ENCODE measurements at places on chromosomes 11 and 22. TPM values are rescaled to one million over a fixed set of nuclear protein-coding genes. Genes with fewer than 3 reads are reported as not detected.
A peak's percentile ranks its signal among the peaks of the same experiment; 100 is the strongest.

- peak; percentile 18 for DNase-seq
Measured at GRCh38 chr11:71185411-71185810, 67.0 kb downstream of the SHANK2 start.

- no peak for DNase-seq
Measured at GRCh38 chr11:125569915-125570621, 791 bp downstream of the EI24 start.

DNA sequence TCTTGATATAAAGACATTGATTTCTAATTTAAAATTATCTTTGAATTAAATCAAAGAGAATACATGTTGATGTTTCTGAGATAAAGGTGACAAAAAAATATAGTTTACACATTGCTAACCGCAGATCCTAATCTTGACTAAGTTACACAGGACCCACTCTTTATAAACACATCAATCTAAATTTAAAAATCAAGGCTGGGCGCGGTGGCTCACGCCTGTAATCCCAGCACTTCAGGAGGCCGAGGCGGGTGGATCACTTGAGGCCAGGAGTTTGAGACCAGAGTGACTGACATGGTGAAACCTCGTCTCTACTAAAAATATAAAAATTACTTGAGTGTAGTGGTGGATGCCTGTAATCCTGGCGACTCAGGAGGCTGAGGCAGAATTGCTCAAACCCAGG lies 1.9 kb downstream of the ARFGAP3 start:
- no peak for DNase-seq

DNA sequence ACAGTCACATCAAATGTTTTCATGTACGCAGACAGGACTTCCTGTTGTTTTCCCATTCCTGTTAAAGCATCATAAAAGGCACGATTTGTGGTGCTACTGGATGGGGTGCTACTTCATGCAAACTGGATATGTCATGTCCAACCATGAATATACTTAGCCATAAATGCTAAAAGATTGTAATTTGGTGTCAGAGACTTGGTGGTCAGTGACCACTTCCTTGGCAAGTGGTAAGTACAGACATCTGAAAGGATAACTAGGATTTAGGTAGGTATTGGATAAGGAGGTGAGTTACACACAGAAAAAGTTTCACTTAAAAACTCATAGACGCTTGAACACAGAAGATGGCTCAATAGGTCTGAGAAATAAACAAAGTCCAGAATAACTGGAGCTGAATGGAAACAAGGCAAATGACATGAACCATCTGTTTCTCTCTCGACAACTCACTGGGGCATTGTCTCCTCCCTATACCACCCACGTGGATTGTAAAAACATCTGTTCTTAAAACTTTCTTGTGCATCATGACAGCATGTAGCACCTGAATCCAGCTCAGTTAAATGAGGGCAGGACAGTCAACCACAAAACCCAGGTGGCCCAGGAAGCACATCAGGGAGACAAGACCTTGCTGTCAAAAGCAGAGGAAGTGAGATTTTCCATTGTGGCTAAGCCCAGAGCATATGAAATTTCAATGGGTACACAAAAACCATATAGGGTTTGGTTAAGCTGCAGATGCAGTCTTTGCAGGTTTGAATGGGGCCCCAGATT lies 22.1 kb upstream of the IGLL5 start:
- DNase-seq, result no peak

DNA sequence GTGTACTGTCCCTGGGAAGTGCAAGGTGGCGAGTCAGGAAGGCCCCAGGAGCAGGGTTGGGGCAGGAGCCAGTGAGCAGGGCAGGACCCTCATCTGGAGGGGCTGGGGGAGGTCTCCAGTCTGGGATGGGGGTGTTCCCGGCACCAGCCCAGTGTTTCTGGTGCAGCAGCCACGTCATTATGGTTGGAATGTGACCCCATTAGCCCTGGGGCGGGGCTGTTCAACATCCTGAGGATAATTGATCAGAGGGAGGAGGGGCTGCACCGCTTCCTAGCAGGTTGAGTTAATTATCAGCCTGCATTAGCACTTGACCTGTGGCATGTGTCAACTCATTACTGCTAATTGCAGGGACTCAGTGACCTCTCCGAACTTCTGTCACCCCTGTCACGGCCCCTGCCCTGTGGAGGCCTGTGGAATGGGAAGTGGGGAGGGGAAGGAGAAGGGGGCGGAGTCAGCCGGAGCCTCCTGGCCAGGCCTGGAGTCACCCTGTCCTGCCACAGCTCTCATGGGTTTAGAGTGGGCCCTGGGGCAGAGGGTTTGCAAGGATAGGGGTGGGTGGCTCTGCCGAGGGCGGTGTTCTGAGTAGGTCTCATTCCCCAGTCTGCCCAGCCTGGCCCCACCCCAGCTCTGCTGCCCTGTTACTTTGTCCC lies 52.8 kb upstream of the CCDC188 start:
- no peak for DNase-seq

DNA sequence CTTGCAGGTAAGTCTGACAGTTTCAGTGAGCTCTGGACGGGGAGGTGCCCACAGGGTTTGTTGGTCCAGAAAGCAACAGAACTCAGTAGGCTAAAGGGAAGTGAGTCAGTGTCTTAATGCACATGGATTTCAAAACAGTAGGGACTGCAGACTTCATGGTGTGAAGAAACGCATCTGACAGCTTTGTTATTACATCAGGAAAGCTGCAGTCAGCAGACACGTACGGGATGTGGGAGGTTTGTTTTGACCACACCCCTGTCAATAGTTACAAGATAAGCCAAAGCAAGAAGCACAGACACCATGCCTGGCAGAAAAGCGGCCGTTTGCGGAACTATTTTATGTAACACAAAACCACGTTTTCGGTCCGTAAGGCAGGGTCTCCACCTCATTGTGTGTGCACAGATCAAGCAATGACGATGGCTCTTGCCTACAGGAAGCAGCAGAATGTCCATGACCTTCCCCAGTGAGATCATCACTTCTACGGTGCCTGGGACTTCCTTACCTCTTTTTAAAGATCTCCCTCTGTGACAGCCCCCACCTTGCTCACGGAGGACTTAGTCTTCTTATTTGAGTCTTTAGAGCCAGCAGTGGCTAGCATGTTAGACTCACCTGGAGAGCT lies 58.2 kb upstream of the FTH1 start:
- no peak for DNase-seq

GRCh38 chr22:35660291-35661127 lies 12.3 kb downstream of the APOL6 start:
- DNase-seq, result no peak

GRCh38 chr11:118436639-118437207 lies 431 bp downstream of the KMT2A start:
- DNase-seq, result no peak

- DNase-seq, result no peak
Measured at GRCh38 chr11:64021757-64022093, 14.0 kb upstream of the FLRT1 start.

The NFRKB gene
- total RNA-seq, result 17.7 TPM

The SEPTIN3 gene
- total RNA-seq, result 0.55 TPM

The B3GAT1 gene
- 0.32 TPM for total RNA-seq

The CARD18 gene
- total RNA-seq, result not detected

The ZC3H12C gene
- 14.9 TPM for total RNA-seq

The ARSA gene
- 50.4 TPM for total RNA-seq

The C11orf87 gene
- not detected for total RNA-seq

The MUC2 gene
- total RNA-seq, result 0.80 TPM

Measured in mesenteric fat pad (tissue), 1 donor.